ENCODE measurements at places on chromosomes 6 and 20.

GRCh38 chr6:16168858-16169257 is 40.0 kb downstream of the MYLIP start:
- peak; percentile 18 for DNase-seq

DNA sequence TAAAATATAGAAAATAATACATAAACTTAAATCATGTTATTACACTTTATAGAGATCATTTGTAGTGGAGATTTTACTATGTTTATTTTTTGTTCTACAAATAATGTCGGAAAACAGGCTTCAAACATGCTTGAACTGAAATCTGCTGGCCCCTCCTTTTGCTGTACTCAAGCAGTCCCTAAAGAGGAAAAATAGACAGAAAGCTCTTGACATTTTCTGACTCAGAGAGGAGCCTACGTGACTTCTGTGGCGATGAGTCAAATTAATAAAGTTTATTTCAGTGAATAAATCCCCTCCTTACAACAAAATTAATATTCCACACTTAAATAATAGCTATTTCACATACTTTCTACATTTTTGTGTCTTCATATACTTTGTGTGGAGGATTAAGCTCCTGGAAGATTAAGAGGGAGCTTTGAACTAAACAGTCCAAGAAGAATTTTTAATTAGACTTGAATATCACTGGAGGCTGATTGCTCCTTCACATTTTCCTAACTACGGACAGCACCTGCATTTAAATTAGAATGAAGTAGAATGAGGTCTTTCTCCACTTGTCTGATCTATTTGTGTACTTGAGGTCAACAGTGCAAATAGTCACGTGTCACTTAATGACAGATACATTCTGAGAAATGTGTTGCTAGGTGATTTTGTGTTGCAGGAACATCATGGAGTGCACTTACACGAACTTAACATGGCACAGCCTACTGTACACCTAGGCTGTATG is 1.7 kb upstream of the TREM1 start:
- peak; percentile 21 for DNase-seq

- no peak for DNase-seq
Observed at GRCh38 chr6:142907544-142907943, 37.4 kb downstream of the HIVEP2 start.

- no peak for DNase-seq
Observed at GRCh38 chr6:103925317-103925716, 934.4 kb downstream of the HACE1 start.

- no peak for DNase-seq
Observed at GRCh38 chr6:56933650-56934049, 21.3 kb upstream of the BEND6 start.

- no peak for DNase-seq
Observed at GRCh38 chr6:106308985-106309384, 16.6 kb downstream of the ATG5 start.

DNA sequence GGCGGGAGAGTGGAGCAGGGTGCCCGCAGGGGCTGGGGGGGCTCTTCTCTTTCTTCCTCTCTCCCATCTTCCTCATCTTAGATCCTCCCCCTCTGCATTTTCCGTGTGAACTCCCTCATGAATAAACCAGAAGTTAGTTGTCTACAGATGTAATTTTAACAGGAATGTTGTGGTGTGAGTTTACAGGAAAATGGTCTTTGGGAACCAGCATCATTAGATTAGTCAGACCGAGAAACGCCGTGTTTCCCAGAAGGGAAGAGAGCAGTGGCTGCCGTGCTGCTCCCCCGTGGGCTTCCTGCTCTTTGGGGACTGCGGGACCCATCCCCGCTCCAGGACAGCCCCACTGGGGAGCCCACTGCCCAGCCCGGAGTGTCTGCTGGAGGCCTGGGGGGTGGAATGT is 3.4 kb downstream of the MYT1 start:
- DNase-seq: no peak

DNA sequence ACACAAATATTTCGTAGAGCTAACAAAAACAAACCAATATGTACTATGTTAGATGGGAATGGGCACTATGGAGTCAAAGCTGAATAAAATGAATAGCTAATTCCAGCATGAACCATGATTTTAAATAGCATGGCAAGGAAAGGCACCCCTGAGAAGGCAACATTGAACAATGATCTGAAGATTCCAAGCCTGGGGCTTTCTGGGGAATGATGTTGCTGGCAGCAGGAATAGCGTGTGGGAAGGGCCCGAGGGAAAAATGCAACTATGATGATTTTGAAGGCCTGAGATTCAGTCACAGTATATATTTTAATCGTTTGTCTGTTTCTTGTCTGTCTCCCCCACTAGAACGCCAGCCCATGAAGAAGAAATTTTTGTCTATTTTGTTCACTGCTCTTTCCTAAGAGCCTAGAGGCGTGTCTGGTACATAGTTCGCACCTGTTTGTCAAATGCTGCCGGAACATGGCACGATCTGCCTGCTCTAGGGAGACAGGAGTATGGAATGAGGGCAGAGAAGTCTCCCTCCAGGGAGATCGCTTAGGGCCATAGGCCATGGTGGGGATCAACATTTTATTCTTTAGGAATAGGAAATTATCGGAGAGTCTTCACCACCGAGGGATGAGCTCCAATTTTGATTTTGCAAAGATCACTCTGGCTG is 84.8 kb upstream of the EYA2 start:
- DNase-seq: no peak

DNA sequence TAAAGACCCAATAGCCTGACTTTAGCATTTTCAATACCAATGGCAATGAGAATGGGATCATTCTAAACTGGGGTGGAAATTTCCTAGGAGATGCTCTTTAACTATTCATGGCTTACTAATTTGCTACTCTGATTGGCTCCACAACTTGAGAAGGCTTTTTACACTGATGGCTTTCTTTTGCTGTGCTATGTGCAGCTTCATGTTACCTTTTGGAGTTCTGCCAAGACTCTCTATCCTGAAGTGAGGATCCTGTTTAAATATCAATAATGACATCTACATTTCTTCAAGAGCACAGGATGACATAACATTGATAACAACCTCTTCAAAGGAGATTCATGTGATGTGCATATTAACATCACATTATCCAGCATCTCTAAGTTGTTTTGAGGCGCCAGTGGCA is 43.4 kb upstream of the SIRPG start:
- DNase-seq: peak; percentile 14

- DNase-seq: peak; percentile 51
Observed at GRCh38 chr20:50834599-50835005, 39.7 kb downstream of the BCAS4 start.

- peak; percentile 83 for DNase-seq
Observed at GRCh38 chr6:164107297-164107995, 692.9 kb downstream of the QKI start.

DNA sequence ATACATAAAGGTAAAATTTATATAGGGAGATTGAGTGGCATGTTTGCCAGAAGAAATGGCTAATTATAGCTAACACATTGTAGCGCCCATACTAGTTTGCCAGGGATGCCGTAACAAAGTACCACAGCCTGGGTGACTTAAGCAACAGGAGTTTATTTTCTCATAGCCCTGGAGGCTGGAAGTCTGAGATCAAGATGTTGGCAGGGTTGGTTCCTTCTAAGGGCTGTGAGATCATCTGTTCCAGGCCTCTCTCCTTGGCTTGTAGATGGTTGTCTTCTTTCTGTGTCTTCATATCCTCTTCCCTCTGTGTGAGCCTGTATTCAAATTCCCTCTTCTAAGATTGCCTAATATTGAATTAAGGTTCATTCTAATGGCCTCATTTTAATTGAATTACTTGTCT is 417.5 kb upstream of the OPRM1 start:
- DNase-seq: no peak

DNA sequence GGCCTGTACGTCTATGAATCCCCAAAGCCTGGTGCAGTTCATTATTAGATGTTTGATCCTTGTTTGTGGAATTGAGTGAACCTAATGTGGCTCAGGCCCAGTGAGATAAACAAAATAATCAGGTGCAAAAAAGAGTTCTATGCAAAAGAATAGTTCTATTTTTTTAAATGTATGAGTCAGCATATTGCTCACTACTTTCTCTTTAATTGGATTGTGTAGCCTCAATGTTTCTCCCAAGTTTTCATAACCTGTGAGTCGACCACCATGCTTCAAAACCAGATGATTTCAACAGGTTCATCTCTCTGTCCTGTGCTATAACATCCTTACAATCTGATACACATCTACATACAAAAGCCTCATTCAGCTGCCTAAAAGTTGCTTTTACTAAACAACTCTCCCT is 116.5 kb upstream of the HDAC2 start:
- DNase-seq: no peak

GRCh38 chr20:15439551-15439950 is 1102.1 kb upstream of the FLRT3 start:
- no peak for DNase-seq

GRCh38 chr20:31712112-31712553 is 10.5 kb downstream of the BCL2L1 start:
- DNase-seq: no peak

GRCh38 chr6:3440911-3441310 is 15.9 kb downstream of the SLC22A23 start:
- no peak for DNase-seq

- DNase-seq: no peak
Observed at GRCh38 chr6:47464052-47464451, 13.5 kb upstream of the CD2AP start.

GRCh38 chr6:70216767-70217166 is 86.1 kb downstream of the COL9A1 start:
- no peak for DNase-seq

Measured in SW480 (cell line).